ENCODE measurements at places on chromosomes 6 and 20. TPM values are rescaled to one million over a fixed set of nuclear protein-coding genes. Genes with fewer than 3 reads are reported as not detected.

- peak; percentile 45 for DNase-seq
Observed at GRCh38 chr20:44217342-44218092, 6.9 kb upstream of the OSER1 start.

DNA sequence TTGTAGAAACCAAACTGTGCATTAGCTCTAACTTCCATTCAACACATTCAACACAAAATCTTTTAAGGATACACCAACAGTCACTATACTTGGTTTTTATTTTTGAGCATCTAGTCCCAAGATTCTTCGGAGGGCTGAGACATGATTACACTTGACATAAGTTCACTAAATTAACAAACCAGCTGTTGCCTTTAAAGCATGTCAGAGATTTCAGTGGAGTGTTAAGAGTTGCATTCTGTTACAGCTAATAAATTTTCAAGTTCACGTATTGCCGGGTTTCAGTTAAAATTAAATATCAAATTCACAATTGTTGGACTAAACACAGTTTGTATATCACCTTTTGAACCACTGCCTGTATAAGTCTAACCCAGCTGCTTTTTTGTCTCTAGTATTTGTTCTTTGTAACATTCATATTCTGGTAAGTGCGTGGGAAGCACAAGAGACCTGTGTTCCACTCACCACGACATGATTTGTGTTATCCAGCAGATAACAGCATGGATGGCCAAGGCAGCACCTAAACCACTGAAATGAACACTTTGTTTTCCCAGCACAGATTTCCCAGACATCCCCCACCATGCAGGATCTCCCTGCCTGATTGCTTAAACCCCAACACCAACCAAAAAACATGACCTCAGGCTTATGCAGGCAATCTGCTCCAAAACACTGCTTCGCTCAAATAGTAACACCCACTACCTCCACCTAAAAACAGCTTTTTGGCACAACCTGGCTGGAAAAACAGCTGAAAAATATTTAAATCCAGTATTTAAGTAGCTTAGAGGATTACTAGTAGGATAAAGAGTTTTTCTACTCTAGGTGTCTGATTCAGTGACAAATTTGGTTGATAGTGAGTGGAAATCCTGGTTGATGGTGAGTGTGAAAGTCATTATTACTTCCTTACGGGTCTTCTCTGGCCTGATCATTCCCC lies 286.5 kb upstream of the NT5E start:
- DNase-seq = no peak

The NOL4L gene
- 10.4 TPM for total RNA-seq

The SLC24A3 gene
- 2.3 TPM for total RNA-seq

GRCh38 chr6:166417285-166417691 lies 34.5 kb upstream of the MPC1 start:
- no peak for DNase-seq

The RAD21L1 gene
- total RNA-seq = not detected

The METTL24 gene
- 1.8 TPM for total RNA-seq

DNA sequence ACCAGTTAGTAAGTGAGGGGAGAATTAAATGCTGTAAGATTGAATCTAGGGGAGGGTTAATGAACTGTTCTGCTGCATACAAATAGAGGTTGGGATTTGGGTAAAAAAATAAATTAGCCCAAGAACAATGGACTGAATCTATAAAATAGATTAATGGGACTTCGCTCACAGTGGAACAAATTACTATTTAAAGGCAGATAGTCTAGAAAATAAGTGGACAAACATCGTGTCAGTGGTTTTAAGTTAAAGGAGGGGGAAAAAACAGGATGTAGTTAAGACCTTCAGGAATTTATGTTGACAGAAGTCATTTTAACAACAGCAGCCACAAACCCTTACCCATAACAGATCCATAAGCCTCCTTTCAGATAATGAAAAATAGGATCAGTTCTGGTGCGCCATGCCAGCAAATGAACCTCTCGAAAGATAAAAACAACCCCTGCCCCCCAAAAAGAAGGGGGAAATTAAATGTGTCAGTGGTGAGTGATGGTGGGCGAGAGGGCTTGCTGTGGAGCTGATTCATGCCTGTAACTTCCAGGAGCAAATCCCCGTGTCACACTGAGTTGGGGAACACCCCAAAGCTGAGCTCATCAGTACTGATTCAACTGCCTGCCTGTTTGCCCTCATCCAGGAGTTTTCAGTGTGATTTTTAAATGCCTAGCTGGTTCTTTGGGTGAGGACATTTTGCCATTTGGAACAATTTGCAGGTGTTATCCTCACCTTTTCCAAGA lies 86.8 kb downstream of the PPP1R14C start:
- DNase-seq = no peak

DNA sequence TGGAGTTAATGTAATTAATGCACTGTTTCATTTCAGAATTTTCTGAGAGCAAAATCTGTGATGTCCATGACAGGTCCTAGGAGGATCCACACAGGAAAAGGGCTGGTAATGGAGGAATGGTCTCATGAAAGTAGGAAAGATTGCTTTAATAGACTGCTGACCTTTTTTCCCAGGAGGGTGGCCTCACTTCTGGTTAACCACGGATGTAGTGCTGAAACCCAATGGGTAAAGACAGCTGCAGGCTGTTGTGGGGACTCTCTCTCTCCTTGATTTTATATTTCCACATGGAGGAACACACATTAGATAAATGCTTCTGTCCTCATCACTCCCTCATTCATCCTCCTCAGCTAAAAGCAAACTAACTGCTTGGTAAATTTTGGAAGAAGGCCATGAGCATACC lies 23.6 kb upstream of the RIPOR2 start:
- DNase-seq = no peak

DNA sequence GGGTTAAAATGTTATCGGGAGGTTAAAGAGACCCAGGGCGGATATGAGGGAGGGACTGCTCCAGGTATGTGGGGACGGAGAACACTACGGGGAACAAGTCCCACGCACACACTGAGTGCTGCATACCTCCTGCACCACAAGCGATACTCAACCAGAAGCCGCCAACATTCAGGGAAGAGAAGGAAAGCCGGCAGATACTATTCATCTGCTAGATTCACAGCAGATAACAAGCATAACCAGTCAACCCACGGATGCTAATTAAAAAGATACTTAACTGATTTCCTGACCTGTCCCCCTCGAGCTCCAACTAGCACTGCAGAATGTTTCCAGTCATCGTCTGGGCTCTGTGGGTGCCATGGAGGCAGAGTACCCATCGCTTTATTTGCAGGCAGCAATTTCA lies 45.1 kb upstream of the RPS6KA2 start:
- DNase-seq = no peak

The TMEM244 gene
- not detected for total RNA-seq

DNA sequence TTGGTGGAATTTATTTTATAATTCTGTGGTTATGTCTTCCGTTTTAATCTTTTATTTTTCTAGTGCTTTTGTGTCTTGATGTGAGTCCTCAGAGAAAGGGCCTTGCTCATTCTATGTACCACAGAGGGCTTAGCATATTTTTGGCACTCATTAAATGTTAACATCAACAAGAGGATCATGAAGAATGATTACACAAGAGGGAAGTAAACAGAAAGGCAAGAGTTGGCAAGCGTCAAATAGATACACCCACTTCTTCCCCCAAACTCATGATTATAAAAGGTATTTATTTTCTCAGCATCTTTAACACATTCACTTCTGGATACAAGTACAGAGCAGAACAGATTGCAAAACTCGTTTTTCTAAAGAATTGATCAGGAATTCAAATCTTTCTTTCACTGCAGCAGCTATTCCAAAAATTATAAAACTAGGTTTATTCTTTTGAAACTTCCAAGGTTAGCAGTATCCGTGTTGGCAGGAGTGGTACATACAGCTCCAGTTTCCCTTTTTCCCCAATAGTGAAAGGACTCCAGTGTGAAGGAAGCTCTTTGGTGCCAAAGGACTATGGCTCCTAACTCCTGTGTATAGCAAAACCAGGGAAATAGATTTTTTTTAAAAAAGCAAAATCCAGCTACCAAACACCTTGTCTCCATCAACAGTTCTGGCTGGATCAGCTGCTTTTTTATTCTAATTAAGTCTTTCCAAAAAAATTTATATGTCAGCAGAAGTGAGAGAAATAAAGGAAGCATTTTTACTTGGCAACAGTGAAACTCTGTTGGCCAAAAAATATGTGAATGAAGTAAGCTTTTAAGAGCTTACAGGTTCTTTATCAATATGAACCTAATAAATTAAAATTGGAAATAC lies 221.9 kb downstream of the ADGRG6 start:
- no peak for DNase-seq

DNA sequence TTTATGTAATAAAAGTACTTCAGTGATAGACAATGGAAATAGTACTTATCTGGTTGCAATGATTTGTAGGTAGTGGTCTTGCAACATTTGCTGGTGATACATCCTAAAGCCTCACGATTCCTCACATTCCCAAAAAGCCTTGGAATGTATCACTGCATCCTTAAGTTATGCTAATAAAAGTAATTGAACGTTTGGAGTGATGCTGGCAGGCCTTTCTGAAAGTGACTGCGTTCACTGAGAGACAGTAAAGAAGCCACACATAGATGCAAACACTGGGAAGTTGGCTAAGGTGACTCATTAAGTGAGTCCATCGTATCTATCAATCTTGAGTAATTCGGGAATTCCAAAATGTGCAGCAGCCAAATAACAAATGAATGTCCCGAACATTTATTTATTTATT lies 444.1 kb upstream of the SOX4 start:
- DNase-seq = no peak

The GPX5 gene
- not detected for total RNA-seq

The ABHD16B gene
- not detected for total RNA-seq

The CST7 gene
- total RNA-seq = 5.1 TPM

GRCh38 chr20:45555198-45555597 lies 8.0 kb upstream of the EPPIN start:
- no peak for DNase-seq

DNA sequence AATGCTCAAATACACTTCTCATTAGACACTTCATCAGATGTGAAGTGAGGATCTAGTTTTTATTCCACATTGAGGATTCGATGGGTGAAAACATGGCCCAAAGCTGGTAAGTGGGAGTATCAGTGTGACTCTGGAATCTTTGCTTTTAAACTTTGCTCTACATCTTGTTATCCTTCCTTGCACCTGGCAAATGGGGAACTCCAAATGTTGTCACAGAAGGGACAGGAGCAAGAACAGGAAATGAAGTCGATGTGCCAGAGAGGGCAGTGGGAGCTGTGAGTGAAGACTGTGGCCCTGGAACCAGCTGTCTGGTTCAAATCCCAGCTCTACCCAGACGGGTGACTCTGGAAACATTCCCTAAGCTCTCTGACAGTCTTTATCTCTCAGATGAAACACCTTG lies 86.7 kb upstream of the AGPAT4 start:
- DNase-seq = no peak

GRCh38 chr20:44914924-44915323 lies 5.1 kb downstream of the PABPC1L start:
- no peak for DNase-seq

The OXT gene
- not detected for total RNA-seq

DNA sequence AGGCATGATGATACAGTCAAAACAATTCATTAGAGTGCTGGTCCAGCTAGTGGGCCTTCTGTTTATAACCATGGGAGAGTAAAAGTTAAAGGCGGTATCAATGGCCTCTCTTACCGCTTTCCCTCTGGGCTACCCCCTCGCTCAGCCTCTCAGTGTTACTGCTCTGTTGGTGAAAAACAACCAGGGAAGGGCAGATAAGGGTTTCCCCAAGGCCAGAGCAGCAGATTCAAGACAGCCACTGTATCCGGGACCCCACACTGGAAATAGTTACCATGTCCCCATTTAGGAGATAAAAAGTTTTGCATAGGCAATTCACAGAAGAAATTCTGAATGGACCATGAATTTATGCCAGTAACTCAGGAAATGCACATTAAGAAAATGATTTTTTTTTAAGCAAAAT lies 13.4 kb downstream of the SCGN start:
- DNase-seq = no peak

DNA sequence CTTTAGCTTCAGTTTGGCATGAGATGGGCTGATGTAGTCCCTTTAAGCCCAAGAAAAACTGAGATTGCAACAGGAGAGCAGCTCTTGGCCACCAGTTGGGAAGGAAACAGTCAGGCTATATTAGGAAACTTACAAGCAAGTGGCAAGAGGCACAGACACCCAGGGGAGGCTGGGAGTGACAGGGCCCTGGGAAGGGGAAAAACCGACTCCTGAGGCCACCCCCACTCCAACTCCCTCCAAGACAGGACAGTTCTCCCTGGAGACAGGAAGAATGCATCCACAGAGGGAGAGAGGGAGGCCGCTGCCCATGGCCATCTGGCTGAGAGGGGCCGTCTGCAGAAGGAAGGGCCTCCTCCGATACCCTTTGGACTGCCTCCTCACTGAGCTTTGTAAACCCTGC lies 20.5 kb downstream of the JPH2 start:
- DNase-seq = no peak

The MICB gene
- 0.97 TPM for total RNA-seq

The C20orf202 gene
- 1.4 TPM for total RNA-seq

The NCR2 gene
- not detected for total RNA-seq

The C20orf204 gene
- total RNA-seq = 0.63 TPM

DNA sequence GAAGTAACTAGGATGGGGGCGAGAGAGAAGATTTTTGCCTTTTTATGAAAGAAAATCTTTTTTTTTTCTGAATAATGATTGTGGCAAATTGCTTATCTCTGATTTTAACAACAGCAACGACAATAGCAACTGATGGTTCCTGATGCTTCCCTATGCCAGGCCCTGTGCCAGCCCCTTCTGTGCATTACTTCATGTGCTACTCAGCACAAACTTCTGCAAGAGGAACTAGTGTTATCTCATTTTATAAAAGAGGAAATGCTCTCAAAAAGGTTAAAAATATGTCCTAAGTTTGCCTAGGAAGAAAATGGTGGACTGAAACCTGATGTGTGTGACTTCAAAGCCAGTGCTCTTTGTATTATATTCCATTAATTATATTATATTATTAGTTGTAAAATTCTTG lies 74.0 kb upstream of the RALGAPA2 start:
- DNase-seq = no peak

DNA sequence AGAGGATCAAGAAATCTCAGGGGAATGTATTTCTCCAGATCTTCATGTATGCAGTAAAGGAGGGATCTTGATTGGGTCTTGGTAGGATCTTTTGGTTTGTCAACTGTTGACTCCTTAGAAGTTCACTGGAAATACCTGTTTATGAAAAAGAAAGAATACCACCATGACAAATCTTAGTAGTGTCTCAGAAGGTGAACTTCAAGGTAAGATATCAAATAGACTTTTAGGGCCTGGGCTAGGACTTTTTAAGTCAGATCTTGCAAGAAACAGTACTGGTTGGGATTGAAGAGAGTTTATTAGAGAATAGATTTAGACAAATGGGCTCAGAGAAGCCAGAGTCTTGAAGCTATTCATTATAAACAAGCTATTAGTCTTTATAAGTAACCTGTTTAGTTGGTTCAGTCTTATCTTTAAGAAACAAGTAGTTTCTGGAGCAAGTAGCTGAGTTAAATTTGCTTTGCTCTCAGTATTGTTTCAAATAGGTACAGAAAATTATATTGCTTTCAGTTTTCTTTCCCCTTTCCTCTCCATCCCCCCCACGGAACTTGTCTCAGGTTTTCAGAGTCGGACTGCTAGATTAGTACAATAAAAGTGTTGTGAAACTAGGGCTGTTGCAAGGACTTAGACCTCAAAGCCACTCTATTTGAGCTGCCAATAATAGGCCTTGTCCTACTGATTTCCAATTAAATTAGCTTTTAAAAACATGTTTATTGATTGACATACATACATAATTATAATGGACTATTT lies 529.1 kb upstream of the CITED2 start:
- no peak for DNase-seq

The TCF21 gene
- not detected for total RNA-seq

- no peak for DNase-seq
Observed at GRCh38 chr20:47231382-47232039, 125.0 kb downstream of the ZMYND8 start.

- no peak for DNase-seq
Observed at GRCh38 chr6:13369591-13369990, 41.3 kb upstream of the TBC1D7 start.

The PHACTR3 gene
- 7.2 TPM for total RNA-seq

Data from lower leg skin (tissue), 4 donors.